Mammary microvascular endothelial cell (primary cell): ENCODE measurements at places on chromosomes 4 and X. TPM values are rescaled to one million over a fixed set of nuclear protein-coding genes. Genes with fewer than 3 reads are reported as not detected.

RASGEF1B gene
- not detected in 2 replicates for total RNA-seq

CACNA1F gene
- not detected in 2 replicates for total RNA-seq

MMRN1 gene
- total RNA-seq, result 80.6 and 82.0 TPM in 2 replicates

PPP4R3C gene
- total RNA-seq, result not detected in 2 replicates

ASB9 gene
- 24.5 and 27.0 TPM in 2 replicates for total RNA-seq

PHKA1 gene
- total RNA-seq, result 6.2 and 6.3 TPM in 2 replicates

SCML2 gene
- 1.1 and 1.6 TPM in 2 replicates for total RNA-seq

ZBED1 gene
- total RNA-seq, result 43.6 and 50.4 TPM in 2 replicates

HCFC1 gene
- total RNA-seq, result 58.3 and 60.4 TPM in 2 replicates

PF4V1 gene
- total RNA-seq, result not detected in 2 replicates

PABPC5 gene
- 0.44 and 0.47 TPM in 2 replicates for total RNA-seq

INTS6L gene
- total RNA-seq, result 0.93 and 1.5 TPM in 2 replicates

GPR173 gene
- 0.84 and 0.93 TPM in 2 replicates for total RNA-seq

XAGE2 gene
- total RNA-seq, result not detected in 2 replicates

CENPVL2 gene
- not detected in 2 replicates for total RNA-seq

CLIC2 gene
- 6.9 and 9.5 TPM in 2 replicates for total RNA-seq

RAB9B gene
- total RNA-seq, result 0.10 and 0.13 TPM in 2 replicates

GUCY1A1 gene
- 0.67 and 1.3 TPM in 2 replicates for total RNA-seq

PABPC4L gene
- total RNA-seq, result 0.33 and 0.79 TPM in 2 replicates

LDB2 gene
- total RNA-seq, result 39.4 and 46.4 TPM in 2 replicates

BMPR1B gene
- not detected in 2 replicates for total RNA-seq

ZCCHC12 gene
- 0.33 TPM in 1 of 2 replicates, not detected in the other for total RNA-seq

GPR78 gene
- not detected in 2 replicates for total RNA-seq

POU4F2 gene
- total RNA-seq, result not detected in 2 replicates

USP26 gene
- not detected in 2 replicates for total RNA-seq

FHIP1A gene
- 0.40 and 1.4 TPM in 2 replicates for total RNA-seq

DOK7 gene
- total RNA-seq, result not detected in 2 replicates

BEX4 gene
- total RNA-seq, result 13.7 TPM in 2 replicates

RGN gene
- total RNA-seq, result 0.20 TPM in 1 of 2 replicates, not detected in the other

HAND2 gene
- not detected in 2 replicates for total RNA-seq

DNAJB14 gene
- 18.5 and 28.6 TPM in 2 replicates for total RNA-seq

VEGFC gene
- total RNA-seq, result 28.6 and 37.3 TPM in 2 replicates

CSAG2 gene
- total RNA-seq, result not detected in 2 replicates
